ENCODE measurements at places on chromosomes 3 and 15. TPM values are rescaled to one million over a fixed set of nuclear protein-coding genes. Genes with fewer than 3 reads are reported as not detected.

GRCh38 chr15:41556677-41557076 is 2.3 kb upstream of the TYRO3 start:
- H3K27me3 ChIP-seq = no peaks in the 10 kb centered on the region
- no peaks in the 10 kb centered on the region for H3K36me3 ChIP-seq
- H3K27ac ChIP-seq = no peak overlapping the region
- H3K4me1 ChIP-seq = no peaks in the 10 kb centered on the region
- H3K4me3 ChIP-seq = no peak overlapping the region

GRCh38 chr3:129059311-129059958 is 1.1 kb upstream of the GP9 start:
- no peaks in the 10 kb centered on the region for H3K4me1 ChIP-seq
- no peak overlapping the region for H3K4me3 ChIP-seq
- no peak overlapping the region for H3K27ac ChIP-seq
- DNase-seq = no peak
- no peaks in the 10 kb centered on the region for H3K27me3 ChIP-seq

The ECE2 gene
- not detected for total RNA-seq

The TMCO5A gene
- not detected for total RNA-seq

The ASTE1 gene
- 2.6 TPM for total RNA-seq

GRCh38 chr3:2713923-2714322 is 396.3 kb downstream of the IL5RA start:
- H3K27me3 ChIP-seq = no peaks in the 10 kb centered on the region
- H3K27ac ChIP-seq = no peak overlapping the region
- no peak for DNase-seq
- no peaks in the 10 kb centered on the region for H3K36me3 ChIP-seq

The STARD9 gene
- 8.8 TPM for total RNA-seq

The SLCO3A1 gene
- total RNA-seq = 21.4 TPM

GRCh38 chr3:39433642-39434041 is 27.1 kb downstream of the RPSA start:
- H3K27ac ChIP-seq = no peak overlapping the region
- no peak for DNase-seq
- H3K4me3 ChIP-seq = no peak overlapping the region
- no peaks in the 10 kb centered on the region for H3K36me3 ChIP-seq

DNA sequence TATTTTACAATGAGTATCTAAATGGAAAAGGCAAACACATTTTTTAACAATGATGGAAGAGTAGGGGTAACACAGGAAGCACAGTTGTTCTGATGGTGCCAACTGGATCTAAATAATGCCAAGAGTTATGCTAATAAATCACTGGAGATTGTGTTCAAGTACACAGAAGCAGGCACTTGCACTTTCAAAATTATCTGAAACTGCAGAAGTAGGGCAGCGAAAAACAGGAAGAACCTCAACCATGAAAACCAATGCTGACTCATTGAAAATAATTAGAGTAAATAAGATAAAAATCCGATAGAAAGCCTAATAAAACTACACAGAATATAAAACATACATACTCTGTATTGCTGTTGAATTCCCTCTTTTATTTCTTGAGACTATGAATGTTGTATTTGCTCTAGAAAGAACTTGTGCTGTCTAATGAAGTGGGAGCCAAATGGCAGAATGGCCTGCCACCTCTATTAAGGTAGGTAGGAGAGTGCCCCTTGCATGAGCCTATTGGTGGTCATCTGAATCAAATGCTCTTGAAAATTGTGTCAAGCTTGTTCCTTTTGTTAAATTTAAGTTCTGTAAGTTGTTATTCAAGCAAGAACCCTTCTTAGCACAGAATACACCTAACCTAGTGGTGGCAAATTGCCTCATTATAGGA is 93.7 kb downstream of the ABI3BP start:
- H3K27me3 ChIP-seq = no peaks in the 10 kb centered on the region
- H3K36me3 ChIP-seq = no peaks in the 10 kb centered on the region
- H3K4me3 ChIP-seq = no peak overlapping the region
- DNase-seq = no peak

The GOLGA8Q gene
- total RNA-seq = 0.70 TPM

The TIGIT gene
- total RNA-seq = 0.67 TPM

GRCh38 chr15:101615986-101616848 is 36.0 kb downstream of the TM2D3 start:
- no peaks in the 10 kb centered on the region for H3K4me1 ChIP-seq
- no peaks in the 10 kb centered on the region for H3K27me3 ChIP-seq
- DNase-seq = peak; percentile 77
